H9 (cell line): ENCODE measurements at places on chromosomes 16 and 17.
A peak's percentile ranks its signal among the peaks of the same experiment; 100 is the strongest.

- no peak for DNase-seq
Observed at GRCh38 chr17:60527701-60528100, 1.7 kb upstream of the APPBP2 start.

DNA sequence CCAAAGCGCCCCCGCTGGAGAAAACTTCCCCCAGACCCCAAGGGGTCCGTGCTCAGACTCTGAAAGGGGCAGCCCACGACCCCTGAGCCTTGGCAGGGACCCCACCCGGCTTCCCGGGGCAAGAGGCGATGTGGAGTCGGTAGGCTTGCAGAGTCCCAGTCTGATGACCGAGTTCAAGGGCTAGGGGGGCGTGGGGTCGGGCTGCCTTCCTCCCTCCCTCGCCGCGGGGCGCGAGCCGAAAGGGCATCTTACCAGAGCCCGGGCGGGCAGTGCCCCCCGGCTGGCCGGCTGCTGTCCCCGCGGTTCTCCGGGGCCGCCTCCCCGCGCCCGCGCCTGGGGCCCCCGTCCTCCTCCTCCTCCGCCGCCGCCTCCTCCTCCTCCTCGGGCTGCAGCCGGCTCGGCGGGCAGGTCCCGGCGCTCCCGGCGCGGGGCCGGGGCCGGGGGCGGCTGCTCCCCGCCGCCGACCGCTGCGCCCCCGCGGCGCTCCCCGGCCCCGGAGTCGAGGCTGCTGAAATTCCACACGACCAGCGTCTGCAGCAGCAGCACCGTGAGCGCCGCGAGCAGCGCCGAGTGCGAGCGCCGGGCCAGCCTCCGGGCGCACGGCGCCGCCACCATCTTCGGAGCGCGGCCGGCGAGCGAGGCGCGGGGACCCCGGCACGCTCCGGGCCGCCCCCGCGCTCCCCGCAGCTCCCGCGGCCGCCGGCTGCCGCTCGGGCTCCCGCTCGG is 415 bp downstream of the XYLT1 start:
- DNase-seq, result no peak

- DNase-seq, result no peak
Observed at GRCh38 chr17:6910987-6911603, 79.6 kb upstream of the TEKT1 start.

DNA sequence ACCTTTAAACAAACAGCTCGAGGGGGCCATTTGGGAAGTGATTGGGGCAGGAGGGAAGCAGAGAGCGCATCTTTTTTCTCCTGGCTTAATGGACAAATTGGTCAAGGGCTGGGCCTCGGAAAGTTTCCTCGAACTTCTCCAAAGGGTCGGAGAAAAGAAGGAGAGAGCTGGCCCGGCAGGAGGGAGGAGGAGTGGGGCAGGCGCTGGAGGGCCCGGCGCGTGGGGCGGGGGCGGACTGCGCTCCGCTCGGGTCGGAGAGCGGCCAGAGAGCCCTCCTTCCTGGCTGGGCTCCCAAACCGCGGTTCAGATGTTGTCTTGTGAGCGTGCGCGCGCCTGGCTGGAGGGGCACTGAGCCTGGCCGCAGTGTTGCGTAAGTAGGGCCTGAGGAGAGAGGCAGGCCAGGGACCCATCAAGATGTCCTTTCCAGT is 1.2 kb downstream of the MMP2 start:
- DNase-seq, result peak; percentile 46

GRCh38 chr17:67891481-67892119 is 66.3 kb downstream of the BPTF start:
- no peak for DNase-seq

DNA sequence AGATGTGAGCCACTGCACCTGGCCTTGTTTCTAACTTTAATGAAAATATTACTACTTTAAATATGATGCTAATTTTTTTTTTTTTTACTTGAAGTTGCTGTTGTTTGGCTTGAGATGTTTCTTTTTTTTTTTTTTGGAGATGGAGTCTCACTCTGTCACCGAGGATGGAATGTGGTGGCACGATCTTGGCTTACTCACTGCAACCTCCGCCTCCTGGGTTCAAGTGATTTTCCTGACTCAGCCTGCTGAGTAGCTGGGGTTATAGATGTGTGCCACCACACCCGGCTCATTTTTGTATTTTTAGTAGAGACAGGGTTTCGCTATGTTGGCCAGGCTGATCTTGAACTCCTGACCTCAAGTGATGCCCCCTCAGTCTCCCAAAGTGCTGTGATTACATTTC is 23.6 kb downstream of the IGSF6 start:
- DNase-seq, result no peak

- DNase-seq, result no peak
Observed at GRCh38 chr17:13584701-13585080, 17.0 kb downstream of the HS3ST3A1 start.

- no peak for DNase-seq
Observed at GRCh38 chr17:80761110-80761871, 216.7 kb downstream of the RPTOR start.

- peak; percentile 39 for DNase-seq
Observed at GRCh38 chr16:48003206-48003907, 152.4 kb downstream of the ABCC12 start.

GRCh38 chr17:39165841-39166349 is at the start of gene ARL5C:
TSS of gene ARL5C (minus strand) at chr17:39166161. CDS start at chr17:39165760, 401 bp downstream.
- no peak for DNase-seq

DNA sequence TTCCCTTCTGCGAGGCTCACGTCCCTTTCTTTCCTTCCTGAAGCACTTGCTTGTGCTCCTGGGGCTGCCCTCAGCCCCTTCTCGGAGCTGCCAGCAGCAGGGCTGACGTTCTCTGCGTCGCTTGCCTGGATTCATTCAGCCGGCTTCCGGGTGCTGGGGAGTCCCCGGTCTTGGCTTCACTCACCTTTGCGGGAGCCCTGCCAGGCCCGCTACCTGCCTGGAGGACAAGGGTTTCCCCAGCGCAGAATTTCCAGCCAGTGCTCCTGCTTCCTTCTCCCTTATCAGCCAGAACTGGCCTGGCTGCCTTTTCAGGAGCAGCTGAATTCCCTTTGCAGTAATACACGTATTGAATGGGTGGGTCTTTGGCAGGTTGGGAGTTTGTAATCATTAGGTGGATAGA is 22.1 kb upstream of the IL17C start:
- no peak for DNase-seq

GRCh38 chr17:4295686-4296085 is 31.9 kb upstream of the ANKFY1 start:
- no peak for DNase-seq

GRCh38 chr17:61997664-61998063 is 67.4 kb downstream of the MED13 start:
- DNase-seq, result no peak

GRCh38 chr17:39792526-39793221 is 54.9 kb downstream of the GRB7 start:
- no peak for DNase-seq
